Mesendoderm (in vitro differentiated cells): ENCODE measurements at places on chromosomes 3 and 15.

DNA sequence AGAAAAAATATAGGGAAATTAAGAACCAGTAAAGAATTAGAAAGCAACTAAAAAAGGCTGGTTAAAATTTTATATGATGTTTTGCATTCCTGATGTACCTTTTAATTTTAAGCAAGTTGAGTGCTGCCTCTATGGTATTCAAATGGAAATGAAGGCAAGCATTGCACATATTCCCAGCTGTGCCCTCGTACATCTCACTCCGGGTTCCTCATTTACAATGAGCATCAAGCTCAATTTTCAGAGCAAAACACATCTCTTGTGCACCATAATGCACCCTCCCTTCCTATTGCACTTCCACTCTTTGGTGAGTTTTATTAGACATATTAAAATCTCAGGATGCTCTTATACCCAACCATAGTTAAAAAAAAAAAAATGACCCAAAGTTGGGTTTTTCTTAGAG is 267.9 kb downstream of the CHST2 start:
- DNase-seq, result no peak

DNA sequence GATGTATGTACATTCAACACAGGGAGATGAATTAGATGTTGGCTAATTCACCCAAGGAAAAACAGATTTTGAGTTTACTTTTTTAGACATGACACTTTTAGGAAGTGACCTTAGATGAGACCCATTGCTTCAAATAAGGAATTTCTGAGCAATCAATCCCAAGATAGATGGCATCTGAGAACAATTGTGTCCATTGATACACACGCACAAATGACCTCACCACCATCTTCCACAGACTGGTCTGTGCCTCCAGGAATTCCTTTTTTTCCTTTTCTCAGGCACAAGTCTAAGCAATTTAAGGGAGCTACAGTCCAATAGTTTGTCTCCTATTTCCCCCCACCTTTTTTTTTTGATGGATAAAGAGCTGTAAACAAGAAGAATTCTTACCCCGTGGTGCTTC is 265.3 kb downstream of the TBL1XR1 start:
- DNase-seq, result no peak

GRCh38 chr3:30608598-30608947 is 2.2 kb downstream of the TGFBR2 start:
- DNase-seq, result no peak

DNA sequence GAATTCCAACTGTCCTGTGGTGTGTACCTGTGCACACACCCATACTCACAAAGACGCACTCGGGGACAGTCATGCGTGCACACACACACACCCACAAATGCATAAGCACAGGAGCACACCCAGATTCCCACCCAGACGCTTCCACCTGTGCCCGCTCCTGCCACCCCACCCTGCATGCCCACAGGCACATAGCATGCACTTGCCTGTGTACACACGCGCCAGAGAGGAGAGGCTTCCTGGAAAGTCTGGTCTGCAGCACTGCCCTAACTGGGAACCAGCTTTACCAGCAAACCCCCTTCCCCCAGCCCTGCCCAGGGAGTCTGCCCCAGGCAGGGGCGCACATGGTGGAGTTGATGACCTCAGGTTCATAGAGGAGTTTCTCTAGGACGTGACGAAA is 246.2 kb downstream of the UACA start:
- DNase-seq, result no peak

GRCh38 chr3:194447161-194447560 is 39.6 kb downstream of the ATP13A3 start:
- no peak for DNase-seq

GRCh38 chr3:153704115-153704514 is 417.1 kb upstream of the ARHGEF26 start:
- no peak for DNase-seq

DNA sequence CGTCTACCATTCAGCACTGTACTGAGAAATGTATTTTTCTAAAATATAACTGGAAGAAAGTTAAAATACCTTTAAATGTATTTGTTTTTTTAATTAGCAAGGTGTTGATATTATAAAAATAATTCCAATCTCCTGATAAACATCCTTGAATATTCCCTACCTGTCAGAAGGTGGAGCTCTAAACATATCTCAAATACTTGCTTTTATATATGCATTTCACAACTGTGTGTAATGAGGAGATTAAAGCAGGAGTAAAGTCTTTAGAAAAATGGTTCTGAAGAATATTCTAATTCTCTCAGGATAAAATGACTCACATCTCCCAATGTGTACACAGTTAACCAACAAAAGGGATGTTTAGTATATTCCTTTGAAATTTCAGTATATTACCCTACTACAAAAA is 422.7 kb downstream of the PLCL2 start:
- DNase-seq, result no peak

DNA sequence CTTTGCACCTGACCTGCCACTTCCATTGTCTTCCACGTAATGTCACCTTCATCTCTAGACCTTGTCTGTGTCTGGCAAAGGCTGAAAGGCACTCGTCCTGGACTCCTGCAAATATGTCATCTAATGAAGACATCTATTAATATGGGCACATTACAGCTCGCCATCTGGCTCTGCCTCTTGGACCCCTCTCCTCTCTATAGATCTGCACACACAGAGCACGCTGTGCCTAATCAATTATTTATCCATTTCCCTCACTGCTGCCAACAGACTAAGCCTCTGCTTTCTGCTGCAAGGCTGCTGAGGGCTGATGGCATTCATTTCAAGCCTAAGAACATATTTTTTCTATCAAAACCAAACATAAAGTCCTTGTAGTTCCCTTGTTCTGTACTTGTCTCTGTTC is 573.0 kb downstream of the TUSC7 start:
- no peak for DNase-seq

GRCh38 chr3:124934577-124934976 is at the start of gene MUC13:
Gene MUC13 (minus strand): TSS chr3:124934751. CDS start chr3:124934712, 39 bp downstream.
- DNase-seq, result no peak

GRCh38 chr15:85749261-85750151 is 45.2 kb downstream of the KLHL25 start:
- no peak for DNase-seq

DNA sequence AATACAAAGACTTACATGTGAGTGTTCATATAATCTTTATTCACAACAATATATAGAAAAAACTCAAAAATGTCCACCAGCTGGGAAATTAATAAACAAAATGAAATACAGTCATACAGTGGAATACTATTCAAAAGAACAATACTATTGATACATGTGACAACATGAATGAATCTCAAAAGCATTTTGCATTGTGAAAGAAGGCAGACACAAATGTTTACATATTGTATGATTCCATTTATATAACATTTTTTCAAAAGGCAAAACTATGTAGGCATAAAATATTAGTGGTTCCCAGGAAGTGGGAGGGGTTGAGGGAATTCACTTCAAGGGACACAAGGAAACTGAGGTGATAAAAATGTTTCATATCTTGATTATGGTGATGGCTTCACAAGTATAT is 303.2 kb downstream of the CTNNB1 start:
- no peak for DNase-seq

DNA sequence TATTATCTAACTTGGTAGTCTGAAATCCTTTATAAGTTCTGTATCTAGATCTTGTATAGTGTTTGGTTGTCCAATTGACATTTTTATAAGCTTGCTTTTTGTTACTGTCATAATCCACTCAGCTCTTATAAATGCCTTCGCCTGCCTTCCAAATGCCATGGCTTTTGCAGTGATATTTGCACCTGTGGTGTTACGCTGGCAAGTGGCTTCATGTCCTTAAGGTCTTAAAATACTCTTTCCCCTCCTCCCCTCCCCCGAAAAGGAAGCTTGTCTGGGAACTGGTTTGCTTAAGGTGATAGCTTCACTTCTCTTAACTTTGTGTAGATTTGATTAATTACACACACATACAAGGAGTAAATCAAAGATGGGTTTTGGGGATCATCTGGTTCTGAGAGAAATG is 62.0 kb downstream of the ABHD2 start:
- no peak for DNase-seq

GRCh38 chr3:63353383-63353782 is 75.3 kb downstream of the SYNPR start:
- no peak for DNase-seq
